Activated T-cell treated with anti-CD3 and anti-CD28 coated beads for 4 hours (primary cell): ENCODE measurements at places on chromosomes 11 and 22.

DNA sequence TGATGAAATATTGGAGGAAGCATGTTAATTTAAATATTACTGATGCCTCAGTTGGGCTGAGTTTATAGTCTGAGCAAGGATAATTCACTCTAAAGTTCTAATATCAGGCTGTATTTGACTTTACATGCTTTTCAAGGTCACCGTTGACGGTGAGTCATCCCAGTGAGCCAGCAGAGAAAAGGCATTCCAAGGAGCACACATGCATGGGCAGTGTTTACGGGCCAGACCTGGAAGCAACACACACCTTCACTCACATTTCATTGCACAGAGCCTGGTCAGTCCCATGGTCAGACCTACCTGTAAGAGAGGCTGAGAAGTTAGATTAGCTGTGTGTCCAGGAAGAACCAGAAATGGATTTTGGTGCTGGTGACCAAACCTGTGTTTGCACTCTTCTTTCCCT is 53.5 kb downstream of the COMMD9 start:
- no peak for DNase-seq

- DNase-seq, result no peak
These were observed 86.5 kb upstream of the RRM1 start for GRCh38 chr11:4008116-4008515.

- peak; percentile 36 for DNase-seq
These were observed at the start of gene BRD1 for GRCh38 chr22:49827853-49828598. TSS of gene BRD1 (minus strand) at chr22:49827873. CDS start at chr22:49824317, 3,556 bp downstream.

DNA sequence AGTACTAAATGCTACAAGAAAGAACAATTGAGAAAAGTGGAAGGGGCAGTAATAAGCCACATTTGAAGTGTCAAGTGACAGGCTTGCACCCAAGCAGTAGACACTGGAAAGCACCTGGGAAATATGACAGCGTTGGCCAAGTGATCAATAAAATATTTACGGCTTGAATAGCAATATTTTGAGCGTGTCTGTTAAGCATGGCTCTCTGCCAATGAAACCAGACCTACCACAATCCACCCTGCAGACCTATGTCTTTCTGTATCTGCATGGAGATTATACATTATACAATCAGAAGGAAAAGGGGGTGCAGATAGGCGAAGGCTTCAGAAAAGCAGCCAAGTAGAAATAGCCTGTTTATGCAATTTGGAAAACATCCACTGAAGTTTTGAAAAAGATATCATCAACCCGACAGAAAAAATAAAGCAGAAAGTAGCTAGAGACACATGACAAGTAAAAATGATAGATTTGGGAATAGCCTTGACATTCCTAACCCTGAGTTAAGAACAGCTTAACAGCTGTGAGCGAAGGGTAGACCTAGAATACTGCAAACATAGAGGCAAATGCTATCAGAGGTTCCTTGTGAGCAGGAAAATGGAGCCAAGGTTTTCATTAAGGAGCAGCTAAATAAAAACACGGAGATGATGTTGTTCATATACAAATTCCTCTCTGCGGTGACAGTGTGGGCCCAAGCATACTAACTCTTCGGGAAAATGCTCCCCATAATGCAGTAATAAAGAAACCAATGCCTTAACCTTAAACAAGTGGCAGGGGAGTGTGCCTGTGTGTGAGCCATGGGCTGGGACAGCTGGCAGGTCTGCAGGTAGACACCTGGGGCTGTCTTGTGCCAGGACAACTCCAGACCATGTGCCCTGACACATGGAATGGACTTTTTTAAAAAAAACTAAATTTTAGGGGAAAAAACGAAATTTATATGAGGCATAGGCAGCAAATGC is 71.3 kb downstream of the ETS1 start:
- no peak for DNase-seq
